Activated naive CD8-positive, alpha-beta T cell treated with anti-CD3 and anti-CD28 coated beads, Interleukin-2, amount 50 U/mL, for 24 hours (primary cell): ENCODE measurements at places on chromosomes 16 and 17.

- no peak for DNase-seq
Observed at GRCh38 chr16:50640391-50640790, 40.7 kb downstream of the SNX20 start.

GRCh38 chr16:88732172-88732960, 26.1 kb downstream of the CTU2 start:
- no peak for DNase-seq

DNA sequence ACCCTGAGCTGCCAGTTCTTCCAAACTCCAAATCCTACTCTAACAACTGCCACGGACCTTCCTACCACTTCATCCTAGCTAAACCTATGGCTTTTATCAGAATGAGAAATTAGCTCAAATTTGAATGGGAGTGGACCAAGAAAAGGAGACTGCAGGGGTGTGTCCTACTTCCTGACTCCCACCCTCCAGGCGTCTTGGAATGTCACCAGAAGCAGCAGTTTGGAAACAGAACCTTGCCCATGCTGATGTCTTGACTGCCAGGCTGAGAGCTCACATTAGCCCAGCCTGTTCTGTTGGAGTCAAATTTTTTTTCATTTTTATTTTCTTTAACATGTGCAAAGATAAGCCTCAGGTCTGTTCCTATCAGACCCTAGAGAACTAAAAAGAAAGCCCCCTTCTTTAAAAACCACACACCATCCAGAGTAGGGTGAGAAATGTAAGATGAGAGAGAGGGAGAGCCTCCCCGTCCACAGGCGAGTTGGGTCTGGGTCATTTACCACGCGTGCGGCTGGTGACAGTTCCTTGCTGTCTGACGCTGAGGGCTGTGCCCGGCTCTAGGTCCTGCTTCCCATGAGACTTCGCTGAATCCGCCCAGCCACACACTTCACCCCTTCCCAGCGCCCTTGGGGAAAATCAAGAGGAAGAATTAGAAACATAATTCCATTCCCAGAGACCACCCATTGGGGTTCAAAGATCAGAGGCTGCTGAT, 54.3 kb downstream of the WNT3 start:
- no peak for DNase-seq

DNA sequence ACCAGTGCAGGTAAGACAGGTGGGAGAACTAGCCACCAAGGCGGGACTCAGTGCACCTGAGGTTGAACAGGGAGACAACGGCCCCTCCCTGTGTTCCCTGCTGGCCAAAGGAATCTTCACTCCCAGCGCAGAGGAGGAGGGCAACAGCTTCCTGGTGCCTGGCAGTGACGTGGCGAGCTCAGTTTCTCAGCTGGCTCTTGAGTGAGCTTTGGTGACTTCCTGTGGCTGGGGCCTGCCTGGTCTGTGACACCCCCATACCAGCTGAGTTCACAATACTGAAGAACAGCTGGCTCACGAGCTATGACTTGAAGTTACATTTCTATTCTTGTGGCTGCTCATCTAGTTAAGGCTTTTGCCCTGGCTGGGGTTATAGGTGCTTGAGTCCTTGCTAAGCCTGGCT, 26.1 kb downstream of the WNT9B start:
- DNase-seq = no peak

GRCh38 chr16:54936201-54936978, 5.7 kb downstream of the IRX5 start:
- no peak for DNase-seq

DNA sequence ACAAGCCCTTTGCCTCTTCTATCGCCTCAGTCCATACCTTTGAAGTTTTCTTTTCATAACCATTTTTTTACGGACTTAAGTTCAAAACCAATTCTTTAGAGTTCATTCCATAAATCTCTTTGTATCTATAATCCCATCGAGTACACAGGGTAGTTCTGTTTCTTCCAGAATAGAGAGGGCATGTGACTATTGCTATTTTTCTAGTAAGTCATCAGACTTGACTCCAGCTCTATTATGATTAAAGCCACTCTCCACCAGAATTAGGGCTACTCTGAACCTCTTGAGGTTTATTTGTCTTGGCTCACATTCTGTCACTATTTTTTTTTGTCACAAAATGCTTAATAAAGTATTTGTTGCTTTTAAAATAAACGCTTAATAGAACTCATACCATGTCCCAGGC, 191.9 kb upstream of the AXIN2 start:
- DNase-seq = no peak

GRCh38 chr16:73869126-73869525, 427.5 kb upstream of the PSMD7 start:
- no peak for DNase-seq

DNA sequence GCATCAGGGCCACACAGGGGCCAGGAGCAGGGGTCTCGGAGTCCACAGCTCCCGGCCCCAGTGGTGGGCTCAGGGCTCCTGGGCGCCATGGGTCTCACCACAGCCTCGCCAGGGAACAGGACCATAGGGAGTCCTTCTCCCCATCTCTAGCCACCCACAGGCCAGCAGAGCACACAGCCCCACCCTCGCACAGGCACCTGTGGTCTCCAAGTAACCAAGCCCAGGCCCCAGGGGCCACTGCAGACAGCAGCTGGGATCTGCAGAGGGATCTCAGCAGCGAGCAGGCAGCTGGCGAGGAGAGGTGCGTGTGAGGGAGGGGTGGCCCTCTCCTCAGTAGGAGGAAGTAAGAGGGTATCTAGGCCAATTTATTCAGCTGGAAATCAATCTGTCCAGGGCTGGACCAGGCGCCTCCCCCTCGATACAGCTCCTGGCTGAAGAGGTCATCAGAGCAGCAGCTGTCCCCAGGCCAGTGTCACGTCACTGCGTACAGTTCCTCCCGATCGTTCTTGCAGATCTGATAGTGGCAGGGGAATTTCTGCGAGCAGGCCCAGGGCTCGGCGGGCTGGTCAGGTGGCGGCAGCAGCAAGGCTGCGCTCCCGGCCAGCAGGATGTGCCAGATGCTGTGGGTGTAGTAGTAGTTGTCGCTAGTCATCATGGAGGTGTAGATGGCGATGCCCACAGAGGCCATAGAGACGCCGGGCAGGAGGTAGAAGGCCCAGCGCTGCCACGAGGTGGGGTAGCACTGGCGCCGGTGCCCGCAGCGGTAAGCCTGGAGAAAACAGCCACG, 1.4 kb upstream of the MRPL28 start:
- no peak for DNase-seq

DNA sequence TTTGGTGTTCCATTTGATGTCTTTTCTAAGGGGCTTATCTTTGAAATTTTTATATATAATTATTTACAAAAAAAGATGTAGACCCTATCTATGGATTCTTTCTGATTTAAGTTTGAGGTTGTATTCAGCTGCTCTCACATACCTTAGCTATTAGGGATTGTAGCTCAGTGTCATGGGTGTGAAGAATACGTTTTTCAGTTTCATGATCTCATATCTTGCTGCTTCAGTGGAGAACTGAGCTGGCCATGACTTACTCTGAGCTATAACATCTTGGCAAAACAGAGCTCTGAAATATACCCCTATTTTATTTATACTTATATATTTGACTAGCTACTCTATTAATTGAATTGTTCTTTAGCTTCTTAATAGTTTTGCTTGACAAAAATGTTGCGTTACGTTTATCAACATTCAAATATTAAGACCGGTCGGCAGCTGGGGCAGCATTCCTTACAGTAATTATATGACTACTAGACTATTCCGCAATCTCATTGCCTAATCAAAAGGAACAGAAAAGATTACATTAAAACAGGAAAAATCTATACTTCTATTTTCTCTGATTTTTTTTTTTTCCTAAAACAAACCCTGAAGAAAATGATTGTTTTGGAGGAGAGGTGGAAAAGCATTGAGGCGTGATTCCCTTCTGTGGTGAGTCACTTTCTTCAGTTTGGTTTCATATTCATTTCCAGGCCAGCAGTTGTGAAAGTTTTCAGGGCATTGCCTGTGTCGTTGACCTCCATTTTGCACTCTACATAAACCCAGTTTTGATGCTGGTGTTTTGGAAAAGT, 24.1 kb upstream of the KRT24 start:
- DNase-seq = no peak

GRCh38 chr17:74123350-74123749, 80.1 kb upstream of the RPL38 start:
- DNase-seq = no peak

GRCh38 chr17:34493917-34494316, 85.5 kb upstream of the TMEM132E start:
- no peak for DNase-seq
